ENCODE measurements at places on chromosomes 11 and 22.

DNA sequence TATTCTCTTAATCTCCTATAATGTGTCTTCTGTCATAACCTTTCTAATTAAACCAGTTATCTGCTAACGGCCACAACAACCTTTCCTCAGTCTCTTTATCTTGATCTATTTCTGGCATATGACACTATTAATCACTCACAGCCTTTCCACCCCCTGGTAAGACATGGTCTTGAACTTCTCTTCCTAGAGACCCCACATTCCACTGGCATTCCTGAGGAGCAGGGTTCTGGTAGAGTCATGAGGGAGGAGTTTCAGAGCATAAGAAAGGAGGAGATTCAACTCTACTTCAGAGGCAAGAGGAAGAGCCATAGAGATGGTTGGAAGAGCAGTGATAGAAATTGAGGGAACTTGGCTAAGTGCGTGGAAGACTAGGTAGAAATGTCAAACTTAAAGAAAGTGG, 325.6 kb downstream of the BLID start:
- DNase-seq, result no peak

GRCh38 chr11:59365232-59366018, 6.7 kb downstream of the OR5AN1 start:
- no peak for DNase-seq

DNA sequence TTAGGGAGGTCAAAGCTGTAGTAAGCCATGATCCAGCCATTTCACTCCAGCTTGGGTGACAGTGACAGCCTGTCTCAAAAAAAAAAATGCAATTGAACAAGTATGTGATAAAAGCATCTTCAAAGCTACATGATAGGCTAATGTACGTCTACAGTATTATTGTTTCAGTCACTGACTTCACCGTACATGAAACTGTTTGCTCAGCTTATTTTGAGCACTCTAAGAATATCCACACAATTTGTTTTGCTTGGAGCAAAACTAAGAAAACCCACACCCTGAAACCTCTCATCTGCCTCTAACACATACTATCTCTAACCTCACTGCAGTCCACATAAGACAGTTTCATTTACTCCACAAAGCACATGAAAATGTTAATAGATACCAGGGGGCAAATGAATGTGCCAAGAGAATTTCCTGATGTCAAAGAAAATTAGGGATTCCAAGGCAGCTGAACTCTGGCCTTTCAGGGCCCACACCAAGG, 60.7 kb downstream of the KCNA4 start:
- no peak for DNase-seq

- no peak for DNase-seq
Measured at GRCh38 chr11:63022441-63022840, 6.8 kb upstream of the SLC22A8 start.

- DNase-seq, result no peak
Measured at GRCh38 chr11:14309425-14310192, 49.4 kb downstream of the RRAS2 start.

DNA sequence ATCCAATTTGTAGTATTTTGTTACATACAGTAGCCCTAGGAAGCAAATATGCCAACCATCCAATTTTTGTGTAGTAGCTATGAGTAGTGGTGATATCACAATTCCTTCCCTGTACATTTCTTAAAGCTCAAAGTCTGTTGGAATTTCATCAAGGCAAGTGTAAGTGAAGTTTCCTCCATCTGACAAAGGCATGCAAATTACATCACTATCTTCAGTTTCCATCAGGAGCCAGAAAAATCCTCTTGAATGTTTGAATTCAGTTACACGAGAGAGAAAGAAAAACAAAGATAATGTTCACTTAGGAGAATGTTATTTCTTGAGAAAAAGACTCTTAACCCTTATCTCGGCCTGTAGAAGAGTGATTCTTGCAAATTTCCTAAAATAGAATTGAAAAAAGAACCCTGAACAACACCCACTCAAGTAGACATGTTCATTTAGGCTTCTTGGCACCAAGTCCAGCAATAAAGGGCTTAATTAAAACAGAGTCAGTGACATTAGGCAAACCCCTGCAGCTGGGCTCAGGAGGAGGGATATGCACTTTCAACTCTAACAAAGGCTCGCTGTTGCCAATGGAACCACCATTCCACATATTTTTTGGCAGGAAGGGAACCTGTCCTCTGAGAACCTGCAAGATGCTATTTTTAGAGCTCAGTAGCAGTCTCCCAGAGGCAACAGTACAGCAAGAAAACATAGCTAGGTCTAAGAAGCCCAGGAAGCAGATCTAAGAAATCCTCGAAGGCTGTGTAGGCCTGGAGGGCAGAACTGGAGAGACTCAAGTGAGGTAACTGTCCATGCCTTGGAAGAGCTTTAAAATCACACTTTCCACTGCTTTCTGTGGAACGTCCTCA, 144.6 kb downstream of the CCDC81 start:
- peak; percentile 47 for DNase-seq

DNA sequence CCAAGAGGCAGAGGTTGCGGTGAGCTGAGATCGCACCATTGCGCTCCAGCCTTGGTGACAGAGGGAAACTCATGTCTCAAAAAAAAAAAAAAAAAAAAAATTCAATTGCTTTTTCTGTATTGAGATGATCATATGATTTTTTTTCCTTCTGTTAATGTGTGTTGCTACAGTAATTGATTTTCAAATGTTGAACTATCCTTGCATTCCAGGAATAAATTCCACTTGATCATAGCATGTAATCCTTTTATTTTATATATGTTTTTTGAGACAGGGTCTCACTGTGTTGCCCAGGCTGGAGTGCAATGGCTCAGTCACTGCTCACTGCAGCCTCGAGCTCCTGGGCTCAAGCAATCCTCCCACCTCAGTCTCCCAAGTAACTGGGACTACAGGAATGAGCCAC, 33.3 kb downstream of the MOV10L1 start:
- DNase-seq, result no peak

DNA sequence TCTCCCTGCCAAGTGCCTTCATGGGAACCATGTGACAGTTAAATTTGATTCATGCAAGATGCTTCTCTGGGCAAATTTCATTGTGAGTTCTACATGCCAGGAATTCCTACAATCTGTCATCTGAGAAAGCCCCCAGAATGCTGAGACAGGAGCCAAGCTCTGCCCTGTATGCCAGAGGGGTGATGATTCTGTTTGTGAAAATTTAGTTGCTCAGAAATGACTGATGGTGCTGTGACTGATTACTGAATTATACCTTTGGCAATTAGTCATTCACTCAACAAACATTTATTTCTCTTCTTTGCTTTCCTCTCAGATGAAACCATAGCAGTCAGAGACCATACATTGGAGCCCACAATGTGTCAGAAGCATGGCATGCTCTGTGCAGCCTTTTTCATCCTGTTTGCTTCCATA, 69.0 kb upstream of the ZBED5 start:
- no peak for DNase-seq

GRCh38 chr11:124807660-124808270, 7.6 kb upstream of the MSANTD2 start:
- no peak for DNase-seq

GRCh38 chr11:103806130-103806895, 230.1 kb upstream of the DDI1 start:
- DNase-seq, result peak; percentile 81

- DNase-seq, result no peak
Measured at GRCh38 chr11:90318651-90319050, 95.8 kb upstream of the CHORDC1 start.

DNA sequence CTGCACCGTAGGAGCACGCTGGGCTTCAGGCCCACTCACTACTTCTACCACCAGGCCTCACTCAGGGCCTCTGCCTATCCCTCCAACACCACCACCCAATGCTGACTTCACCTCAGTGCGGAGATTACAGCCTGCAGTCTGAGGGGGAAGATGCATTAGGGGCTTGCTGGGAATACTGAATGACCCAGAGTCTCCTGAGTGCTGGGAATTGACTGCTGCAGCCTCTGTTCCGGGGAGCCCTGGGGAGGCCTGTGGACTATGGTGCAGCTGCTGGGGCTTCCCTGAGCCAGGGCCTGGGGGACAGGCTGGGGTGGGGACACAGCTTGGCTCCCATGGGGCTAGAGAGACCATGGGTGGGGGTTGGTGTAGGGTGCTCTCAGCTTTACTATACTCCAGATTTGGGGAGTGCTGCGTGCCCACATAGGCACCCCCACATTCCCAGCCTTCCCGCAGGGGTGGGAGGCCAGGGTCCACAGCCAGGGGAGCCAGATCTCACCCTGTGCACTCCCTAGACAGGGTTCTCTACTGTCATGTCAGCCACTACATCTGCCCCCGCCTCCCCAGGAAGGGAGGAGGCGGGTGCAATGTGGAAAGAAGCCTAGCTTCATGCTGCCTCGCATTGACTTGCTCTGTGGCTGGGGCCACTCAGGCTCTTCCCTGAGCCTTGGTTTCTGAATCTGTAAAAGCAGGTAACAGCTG, 44.4 kb downstream of the GDPD5 start:
- DNase-seq, result no peak

GRCh38 chr11:119651802-119652584, 77.0 kb downstream of the NECTIN1 start:
- no peak for DNase-seq

- peak; percentile 18 for DNase-seq
Measured at GRCh38 chr22:35023692-35024363, 42.1 kb upstream of the ISX start.

GRCh38 chr11:17563961-17564686, 17.1 kb downstream of the OTOG start:
- no peak for DNase-seq

- DNase-seq, result no peak
Measured at GRCh38 chr11:71301046-71301857, 48.9 kb upstream of the SHANK2 start.

GRCh38 chr11:101022256-101022655, 107.4 kb downstream of the PGR start:
- no peak for DNase-seq

GRCh38 chr11:11733246-11733747, 108.5 kb upstream of the USP47 start:
- DNase-seq, result no peak

DNA sequence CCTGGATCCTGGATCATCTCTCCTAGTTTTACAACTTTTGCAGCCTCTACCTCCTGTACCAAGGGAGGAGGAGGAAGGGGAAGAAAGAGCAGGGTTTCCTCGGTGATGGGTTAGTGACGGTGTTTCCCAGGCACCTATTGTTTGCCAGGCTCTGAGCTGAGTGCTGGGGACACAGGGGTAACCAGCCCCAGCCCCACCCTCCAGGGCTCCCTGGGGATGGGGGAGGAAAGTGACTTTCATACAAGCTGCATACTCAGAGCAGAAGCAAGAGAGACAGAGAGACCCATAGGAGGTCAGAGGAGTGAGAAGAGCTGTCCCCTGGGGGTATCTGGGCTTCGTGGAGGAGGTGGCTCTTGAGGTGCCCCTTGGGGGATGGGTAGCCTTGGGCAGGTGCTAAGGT, 89.4 kb upstream of the THY1 start:
- DNase-seq, result no peak

DNA sequence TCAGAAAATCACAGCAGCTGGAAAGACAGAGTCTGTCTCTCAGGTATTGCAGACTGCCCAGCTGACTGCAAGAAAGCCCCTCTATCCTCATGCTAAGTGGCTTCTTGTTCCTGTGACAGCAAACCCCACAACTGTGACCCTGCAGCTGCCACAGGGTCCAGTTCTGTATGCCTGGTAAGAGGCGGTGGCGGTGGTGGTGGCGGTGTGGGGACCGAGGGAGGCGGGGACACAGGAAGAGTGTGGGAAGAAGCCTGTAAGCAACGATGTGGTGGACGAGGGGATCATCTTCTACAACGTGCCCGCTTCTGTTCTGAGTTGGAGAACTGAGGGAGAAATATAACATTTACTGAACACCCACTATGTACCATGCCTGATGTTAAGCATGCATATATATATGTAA, 112.4 kb downstream of the TENM4 start:
- DNase-seq, result no peak

- DNase-seq, result no peak
Measured at GRCh38 chr22:42132457-42132856, 1.8 kb upstream of the CYP2D6 start.

- DNase-seq, result no peak
Measured at GRCh38 chr11:9507277-9507580, 46.4 kb downstream of the ZNF143 start.

DNA sequence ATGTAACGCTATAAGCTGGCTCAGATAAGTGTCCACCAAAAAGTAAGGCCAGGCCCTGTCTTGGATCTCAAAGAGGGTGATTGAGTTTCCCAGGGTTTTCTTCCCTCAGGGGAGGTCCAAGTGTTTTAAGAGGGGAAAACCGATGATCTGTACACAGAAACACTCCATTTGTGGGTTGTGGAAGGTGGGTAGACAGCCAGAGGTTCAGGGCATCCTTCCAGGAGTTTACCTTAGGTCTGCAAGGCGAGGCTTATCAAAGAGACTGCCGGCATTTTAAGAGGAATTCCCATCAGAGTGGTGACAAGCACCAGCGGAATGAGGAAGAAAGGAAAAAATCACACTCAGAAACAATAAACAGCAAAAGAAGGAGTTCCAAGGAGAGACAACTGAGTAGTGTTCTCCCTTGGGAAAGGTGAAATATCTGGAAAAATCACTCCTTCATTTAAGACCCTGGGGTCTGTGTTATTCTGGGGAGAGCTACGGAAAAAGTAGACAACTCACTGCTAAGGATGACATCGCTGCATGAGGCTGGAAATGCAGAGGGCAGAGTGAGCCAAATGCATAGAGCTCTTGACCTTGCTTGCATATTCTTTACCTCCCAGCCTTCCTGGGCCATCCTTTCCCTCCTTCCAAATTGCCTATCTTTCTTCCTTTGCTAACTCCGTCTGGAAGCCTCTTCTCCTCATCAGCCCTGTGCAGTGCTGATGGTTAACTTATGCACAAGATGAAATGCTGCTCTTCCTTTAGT, 22.1 kb upstream of the MMP7 start:
- no peak for DNase-seq

GRCh38 chr11:13228572-13228971, 49.0 kb upstream of the BMAL1 start:
- DNase-seq, result no peak

DNA sequence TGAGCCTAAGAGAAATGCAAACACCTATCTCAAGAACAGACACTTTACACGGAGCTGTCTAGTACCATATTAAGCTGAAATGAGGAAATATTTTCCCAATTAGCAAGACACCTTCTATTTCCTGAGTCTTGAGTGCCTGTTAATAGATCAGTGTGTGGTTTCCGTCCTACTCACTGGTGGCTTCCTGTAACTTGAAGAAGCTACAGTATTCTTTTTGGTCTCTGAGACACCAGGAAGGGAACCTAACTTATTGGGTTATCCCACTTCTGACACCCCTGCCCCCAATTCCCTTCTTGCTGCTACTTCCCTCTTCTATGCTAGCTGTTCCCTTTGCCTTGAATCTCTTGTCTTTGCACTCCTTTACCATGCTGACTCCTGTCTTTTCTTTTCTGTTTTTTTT, 92.7 kb downstream of the FDX1 start:
- no peak for DNase-seq

- DNase-seq, result no peak
Measured at GRCh38 chr11:75776546-75776945, 8.0 kb downstream of the DGAT2 start.

DNA sequence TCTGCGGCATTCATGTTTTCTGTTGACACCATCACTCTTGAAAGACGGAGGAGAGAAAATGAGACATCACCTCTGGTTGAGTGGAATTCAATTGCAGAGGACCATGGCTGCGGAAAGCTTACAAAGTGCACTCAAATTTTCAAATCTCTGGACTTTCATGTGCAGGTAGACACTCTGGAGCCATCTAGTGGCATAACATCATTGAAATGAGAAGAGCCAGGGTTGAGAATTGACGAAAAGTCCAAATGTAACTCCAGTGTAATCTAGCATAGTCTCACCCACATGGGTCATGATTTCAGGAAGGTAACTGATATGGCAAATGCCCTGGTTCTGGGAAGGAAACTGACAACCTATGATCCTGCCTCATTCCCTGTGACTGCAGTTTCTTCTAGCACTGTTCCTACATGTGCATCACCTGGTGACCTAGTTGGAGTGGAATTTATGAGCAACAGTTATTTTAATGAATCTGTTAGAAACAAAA, 687.8 kb downstream of the KCNA4 start:
- DNase-seq, result peak; percentile 58

All from fibroblast of the conjunctiva (primary cell).